NCI-H187 treated with DMSO at 0.1 percent for 48 hours (cell line): ENCODE measurements at places on chromosomes 2 and 18.

DNA sequence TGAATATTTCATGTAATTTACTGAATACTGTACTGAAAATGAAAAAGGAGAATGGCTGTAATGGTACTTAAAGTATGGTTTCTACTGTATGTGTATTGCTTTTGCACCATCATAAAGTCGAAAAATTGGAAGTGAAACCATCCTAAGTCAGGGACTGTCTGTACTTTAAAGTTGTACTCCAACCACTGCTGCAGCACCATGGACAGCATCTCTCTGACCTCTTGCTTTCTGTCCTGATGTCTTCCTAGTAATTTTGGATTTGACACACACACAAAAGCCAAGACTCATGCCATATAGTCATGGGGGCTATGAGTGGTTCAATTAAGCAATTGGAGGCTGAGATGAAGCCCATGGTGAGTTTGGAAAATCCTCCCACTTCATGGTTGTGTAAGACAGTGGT is 256.3 kb upstream of the PKDCC start:
- DNase-seq, result no peak

DNA sequence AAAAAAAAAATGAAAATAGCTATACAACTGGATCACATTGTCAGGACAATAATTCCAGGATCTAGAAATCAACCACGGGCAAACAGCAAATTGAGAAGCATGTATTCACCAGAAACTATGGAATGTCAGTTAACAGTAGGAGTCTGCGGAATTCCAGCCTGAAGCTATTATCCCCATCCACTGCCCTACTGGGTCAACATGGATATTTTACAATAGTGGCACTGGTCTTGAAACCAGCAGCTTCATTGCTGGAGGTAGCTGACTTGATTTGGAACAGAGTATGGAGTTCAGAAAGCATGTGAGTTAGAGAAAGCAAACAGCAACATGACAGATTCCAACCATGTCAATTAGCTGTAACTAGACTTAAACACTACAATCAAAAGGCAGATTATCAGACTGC is 55.7 kb upstream of the PDE1A start:
- DNase-seq, result no peak

- DNase-seq, result no peak
These were observed 518.4 kb upstream of the SPHKAP start for GRCh38 chr2:228699888-228700287.

DNA sequence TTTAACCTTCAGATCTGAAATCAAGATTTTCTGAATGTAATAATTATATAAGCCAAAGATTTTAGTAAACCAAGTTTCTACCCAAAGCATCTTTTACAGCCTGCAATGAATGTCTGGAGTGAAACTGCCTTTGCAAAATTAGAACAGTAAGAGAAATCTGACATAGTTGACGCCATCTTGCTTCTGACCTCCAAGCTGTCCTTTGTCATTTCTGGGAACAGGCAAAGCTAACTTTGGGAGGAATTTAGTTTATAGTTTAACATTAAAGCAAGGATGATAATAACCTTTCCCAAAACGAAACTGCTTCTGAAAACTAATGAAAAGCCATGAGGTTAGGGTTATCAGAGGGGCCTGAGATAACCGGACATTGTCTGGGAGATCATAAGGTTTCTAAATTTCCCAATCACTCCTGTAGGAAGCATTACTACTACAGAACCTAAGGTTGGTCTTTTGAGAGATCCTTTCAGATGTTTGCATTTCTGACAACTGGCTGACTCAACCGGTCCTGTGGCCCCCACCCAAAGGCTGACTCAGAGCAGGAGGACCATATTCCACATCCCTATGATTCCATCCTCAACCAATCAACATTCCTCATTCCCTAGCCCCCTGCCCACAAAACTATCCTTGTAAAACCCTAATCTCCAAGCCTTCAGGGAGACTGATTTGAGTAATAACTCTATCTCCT is 124.5 kb downstream of the TMEM131 start:
- DNase-seq, result no peak

- DNase-seq, result no peak
These were observed 485.6 kb downstream of the TMX3 start for GRCh38 chr18:68229351-68229750.

- DNase-seq, result no peak
These were observed 1.5 kb downstream of the EFR3B start for GRCh38 chr2:25043241-25043867.

DNA sequence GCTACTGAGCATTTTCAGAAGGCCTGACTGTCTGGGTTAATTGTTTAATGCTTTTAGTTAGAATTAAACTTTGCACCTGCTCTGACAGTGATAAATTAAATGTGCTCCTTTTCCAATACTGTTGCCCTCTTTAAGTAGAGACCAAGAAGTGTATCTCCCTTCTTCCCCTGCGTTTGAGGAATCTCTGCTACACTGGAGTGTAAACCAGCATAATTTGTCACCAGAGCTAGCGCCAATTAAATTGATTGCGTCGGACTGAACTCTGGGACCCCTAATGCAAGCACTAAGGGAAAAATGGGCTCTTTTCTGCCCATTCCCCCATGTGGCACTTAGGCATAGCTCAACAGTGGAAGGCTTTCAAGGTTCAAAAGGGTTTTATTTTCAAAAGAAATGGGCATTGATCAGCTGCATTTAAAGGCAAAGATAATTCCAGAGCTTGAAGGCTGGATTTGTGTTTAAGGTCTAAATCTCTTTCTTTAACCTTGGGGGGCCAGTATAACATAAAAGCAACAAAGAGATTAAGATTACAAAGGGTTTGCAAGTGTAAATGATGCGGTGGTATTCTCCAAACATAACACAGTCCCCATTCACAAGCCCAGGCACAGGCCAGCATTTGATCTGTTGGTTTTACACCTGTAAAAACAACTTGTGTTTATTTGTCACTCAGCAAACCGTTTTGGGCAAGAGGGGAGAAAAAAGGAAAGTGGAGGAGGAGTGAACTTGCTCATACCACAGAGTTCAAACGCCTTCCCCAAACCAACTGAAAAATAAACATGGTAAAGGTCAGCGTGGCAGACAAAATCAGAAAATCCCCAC is 427.6 kb downstream of the BCL11A start:
- no peak for DNase-seq

DNA sequence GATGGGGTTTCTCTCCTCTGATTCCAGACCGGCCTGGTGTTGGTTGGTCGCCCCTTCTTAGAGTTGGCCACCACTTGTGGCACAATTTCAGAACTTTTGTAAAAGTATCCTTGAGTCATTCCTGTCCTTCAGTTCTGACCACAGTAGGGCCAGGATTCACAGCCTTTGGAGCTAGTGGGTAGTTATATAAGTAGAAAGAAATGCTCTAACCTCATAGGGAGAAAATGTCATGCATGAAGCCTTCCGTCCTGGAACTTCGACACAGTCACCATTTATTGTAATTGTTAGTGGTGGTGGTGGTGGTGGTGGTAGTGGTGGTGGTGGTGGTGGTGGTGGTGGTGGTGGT is 65.4 kb downstream of the EPAS1 start:
- DNase-seq, result no peak

GRCh38 chr2:190235101-190235500 is 84.5 kb downstream of the HIBCH start:
- no peak for DNase-seq

GRCh38 chr18:8658858-8659485 is 46.4 kb upstream of the MTCL1 start:
- DNase-seq, result peak; percentile 35

GRCh38 chr18:79532313-79533007 is 136.7 kb downstream of the NFATC1 start:
- no peak for DNase-seq

GRCh38 chr18:22170421-22171257 is 1.2 kb downstream of the GATA6 start:
- DNase-seq, result no peak

DNA sequence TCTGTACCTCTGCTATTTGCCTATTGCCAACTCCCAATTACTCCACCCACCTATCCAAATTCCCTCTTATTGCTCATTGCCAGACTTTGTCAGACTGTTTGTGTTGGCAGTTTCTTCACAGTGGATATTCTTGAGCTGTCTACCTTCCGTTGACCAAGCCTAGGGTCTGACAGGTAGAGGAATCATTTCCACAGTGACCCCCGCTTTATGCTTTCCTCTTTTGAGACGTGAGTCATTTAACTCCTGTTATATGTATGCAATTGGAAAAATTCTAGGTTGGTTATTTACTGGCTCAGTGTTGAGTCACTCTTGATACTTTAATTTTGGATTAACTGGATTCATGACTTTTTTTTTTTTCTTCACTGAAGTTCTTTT is 187.7 kb downstream of the IRS1 start:
- DNase-seq, result no peak

DNA sequence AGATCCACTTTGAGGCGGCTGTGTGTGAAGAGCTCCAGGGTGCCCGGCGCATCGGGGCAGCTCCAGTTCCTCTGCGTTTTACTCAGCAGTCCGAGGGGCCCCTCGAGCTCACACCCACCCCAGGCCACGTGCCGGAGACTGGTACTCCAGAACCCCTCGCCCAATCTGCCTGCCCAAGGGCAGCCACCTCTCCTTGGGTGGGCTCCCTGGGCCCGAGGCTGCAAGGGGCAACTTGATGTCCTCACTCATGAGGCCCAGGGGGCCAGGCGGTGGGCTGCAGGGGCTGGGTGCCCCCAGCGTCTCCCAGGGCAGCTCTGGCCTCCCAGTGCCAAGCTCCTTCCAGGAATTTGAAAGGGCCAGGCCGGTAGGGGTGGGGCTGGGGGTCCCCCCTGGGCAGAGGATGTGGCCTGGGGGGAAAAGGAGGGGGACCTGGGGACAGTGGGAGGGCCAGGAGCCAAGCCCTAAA is 16.7 kb downstream of the RAMP1 start:
- DNase-seq, result no peak

GRCh38 chr2:73856214-73856613 is 27.5 kb downstream of the STAMBP start:
- DNase-seq, result no peak

- no peak for DNase-seq
These were observed 3.9 kb downstream of the AGXT start for GRCh38 chr2:240872317-240873097.

DNA sequence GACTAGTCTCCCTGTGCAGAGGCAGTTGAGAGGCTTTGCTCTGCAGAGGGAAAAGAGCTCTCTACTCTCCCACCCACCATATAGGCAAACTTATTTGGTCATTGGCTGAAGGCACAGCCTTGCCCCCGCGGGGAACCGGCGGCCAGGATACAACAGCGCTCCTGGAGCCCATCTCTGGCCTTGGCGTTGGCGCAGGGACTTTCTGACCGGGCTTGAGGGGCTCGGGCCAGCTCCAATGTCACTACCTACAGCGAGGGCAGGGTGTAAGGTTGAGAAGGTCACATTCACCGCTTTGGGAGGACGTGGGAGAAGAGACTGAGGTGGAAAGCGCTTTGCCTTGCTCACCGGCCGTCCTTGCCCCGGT is 2.2 kb downstream of the ONECUT2 start:
- DNase-seq, result no peak

GRCh38 chr18:56738184-56738583 is 87.0 kb downstream of the WDR7 start:
- no peak for DNase-seq

DNA sequence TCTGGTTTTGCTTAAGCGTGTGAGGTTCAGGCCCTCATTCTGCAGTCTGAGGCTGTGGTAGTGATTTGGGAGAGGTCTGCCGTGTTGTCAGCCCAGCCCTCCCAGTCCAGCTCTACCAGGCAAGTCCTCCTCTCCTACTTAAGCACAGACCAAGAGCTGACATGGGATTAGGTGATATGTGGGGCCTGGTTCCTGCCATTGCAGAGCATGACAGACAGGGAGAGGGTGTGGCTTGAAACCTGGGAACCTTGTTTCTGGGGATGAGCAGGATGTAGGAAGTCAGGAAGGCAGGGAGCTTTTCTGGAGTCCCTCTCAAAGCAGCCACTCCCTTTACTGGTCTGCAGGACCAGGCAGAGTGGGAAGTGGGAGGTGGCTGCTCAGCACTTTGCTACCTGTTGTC is 38.6 kb downstream of the PTPRM start:
- no peak for DNase-seq

GRCh38 chr2:188909036-188909435 is 65.1 kb upstream of the COL3A1 start:
- no peak for DNase-seq

GRCh38 chr2:172968061-172968469 is 107.6 kb upstream of the MAP3K20 start:
- DNase-seq, result no peak

GRCh38 chr2:85662899-85663593 is 5.0 kb downstream of the SFTPB start:
- DNase-seq, result no peak

DNA sequence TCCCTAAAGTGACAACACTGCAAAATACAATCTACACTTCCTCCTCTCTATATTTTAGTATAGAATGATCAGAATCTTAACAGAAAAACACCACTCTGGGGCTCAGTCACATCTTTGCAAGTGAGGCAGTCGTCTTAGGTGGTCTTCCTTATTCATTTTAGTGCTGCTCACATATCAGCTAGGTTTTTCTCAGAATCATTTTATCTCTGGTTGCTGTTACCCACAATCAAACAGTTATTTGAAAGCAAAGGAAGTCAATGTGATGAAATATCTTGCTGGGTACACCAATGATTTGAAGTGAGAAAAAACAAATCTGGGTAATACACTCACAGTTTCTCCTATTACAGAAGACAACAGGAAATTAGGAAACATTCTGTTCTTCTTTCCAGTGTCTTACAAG is 275.2 kb downstream of the DSEL start:
- no peak for DNase-seq

GRCh38 chr2:74515271-74515980 is 1.2 kb downstream of the TLX2 start:
- no peak for DNase-seq

- DNase-seq, result no peak
These were observed 94.5 kb downstream of the PLEKHA3 start for GRCh38 chr2:178574789-178575188.

GRCh38 chr2:71617266-71617665 is 163.9 kb downstream of the DYSF start:
- no peak for DNase-seq

GRCh38 chr2:43041173-43041591 is 185.2 kb downstream of the ZFP36L2 start:
- DNase-seq, result no peak

DNA sequence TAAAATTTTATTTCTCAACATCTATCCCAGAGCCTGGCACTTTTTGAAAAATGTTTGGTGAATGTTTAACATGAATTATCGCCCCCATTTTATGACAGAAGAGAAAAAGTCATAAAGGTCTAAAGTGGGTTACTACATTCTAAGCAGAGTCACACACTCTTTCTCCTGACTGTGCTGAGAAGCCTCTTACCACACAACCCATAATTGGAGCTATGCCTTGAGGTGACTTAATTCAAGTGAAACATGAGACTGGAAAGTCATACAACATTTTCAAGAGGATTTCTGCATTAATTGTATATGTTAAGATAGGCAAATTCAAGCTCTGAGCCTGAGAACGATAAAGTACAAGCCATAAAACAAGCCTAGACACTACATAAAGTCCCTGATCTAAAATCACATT is 3.1 kb upstream of the DSEL start:
- DNase-seq, result no peak

DNA sequence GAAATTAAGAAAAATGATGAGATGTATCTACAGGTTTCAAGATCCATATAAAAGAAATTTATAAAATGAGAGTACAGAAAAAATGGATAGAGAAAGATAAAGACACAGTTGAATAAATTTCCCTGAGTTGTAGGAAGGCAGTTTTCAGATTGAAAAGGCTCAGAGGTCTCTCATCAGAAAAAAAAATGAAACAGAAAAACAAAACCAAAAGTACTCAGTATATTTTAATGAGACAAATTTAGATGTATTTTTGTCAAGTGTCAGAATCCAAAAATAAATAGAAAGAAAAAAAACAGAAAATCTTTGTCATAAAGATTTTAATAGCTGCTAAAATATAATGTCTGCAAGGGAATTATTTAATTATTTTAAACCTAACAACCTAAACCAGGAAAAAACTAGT is 520.5 kb downstream of the KCNJ3 start:
- no peak for DNase-seq
